ENCODE measurements at places on chromosomes 6 and 20. TPM values are rescaled to one million over a fixed set of nuclear protein-coding genes. Genes with fewer than 3 reads are reported as not detected.

- DNase-seq = peak; percentile 34
These were observed 91.3 kb upstream of the PRDM1 start for GRCh38 chr6:105994591-105995390.

- DNase-seq = no peak
These were observed 122.1 kb downstream of the OGFRL1 start for GRCh38 chr6:71410681-71411080.

GRCh38 chr20:45874576-45874975 lies 6.5 kb upstream of the ZSWIM1 start:
- DNase-seq = no peak

The DOK5 gene
- 0.17 TPM for total RNA-seq

The SLC35D3 gene
- not detected for total RNA-seq

GRCh38 chr20:34112600-34113101 lies 608 bp upstream of the EIF2S2 start:
- peak; percentile 36 for DNase-seq

All from Calu3 (cell line).